ENCODE measurements at places on chromosomes 6 and 20.

DNA sequence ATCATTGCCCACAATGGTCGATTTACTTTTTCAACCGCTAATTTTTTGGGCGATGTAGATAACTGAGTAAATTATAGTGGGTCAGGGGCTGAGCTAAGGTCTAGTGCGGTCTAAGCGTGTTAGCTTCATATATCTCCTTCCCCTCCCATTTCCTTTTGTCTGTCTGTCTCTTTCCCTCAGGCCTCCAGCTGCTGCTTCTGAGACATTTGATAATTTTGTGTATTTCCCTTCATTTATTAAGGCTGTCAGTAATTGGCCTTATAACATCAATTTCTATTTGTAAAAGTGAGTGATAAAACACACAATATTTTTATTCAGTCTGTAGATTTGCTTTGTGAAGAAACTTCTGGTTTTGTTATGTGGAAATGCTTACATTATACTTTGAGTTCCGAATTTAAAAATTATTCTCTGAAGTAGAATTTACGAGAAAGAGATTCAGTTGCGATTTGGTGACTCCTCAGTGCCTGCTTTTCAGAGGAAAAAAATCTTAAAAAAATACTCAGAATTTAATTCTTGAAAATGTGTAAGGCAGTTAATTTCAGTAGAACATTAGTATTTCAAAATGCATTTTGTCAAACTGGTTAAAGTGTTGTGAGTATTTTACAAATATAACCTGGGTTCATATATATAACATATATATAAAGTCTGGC lies 1.4 kb downstream of the TMEM170B start:
- DNase-seq, result no peak

- DNase-seq, result peak; percentile 42
Observed at GRCh38 chr6:108544606-108545005, 16.1 kb upstream of the FOXO3 start.

- peak; percentile 44 for DNase-seq
Observed at GRCh38 chr6:30172681-30173080, 9.3 kb downstream of the TRIM15 start.

GRCh38 chr20:43536041-43536816 lies 22.6 kb upstream of the SGK2 start:
- no peak for DNase-seq

GRCh38 chr6:46583721-46584120 lies 68.9 kb downstream of the CYP39A1 start:
- DNase-seq, result no peak

DNA sequence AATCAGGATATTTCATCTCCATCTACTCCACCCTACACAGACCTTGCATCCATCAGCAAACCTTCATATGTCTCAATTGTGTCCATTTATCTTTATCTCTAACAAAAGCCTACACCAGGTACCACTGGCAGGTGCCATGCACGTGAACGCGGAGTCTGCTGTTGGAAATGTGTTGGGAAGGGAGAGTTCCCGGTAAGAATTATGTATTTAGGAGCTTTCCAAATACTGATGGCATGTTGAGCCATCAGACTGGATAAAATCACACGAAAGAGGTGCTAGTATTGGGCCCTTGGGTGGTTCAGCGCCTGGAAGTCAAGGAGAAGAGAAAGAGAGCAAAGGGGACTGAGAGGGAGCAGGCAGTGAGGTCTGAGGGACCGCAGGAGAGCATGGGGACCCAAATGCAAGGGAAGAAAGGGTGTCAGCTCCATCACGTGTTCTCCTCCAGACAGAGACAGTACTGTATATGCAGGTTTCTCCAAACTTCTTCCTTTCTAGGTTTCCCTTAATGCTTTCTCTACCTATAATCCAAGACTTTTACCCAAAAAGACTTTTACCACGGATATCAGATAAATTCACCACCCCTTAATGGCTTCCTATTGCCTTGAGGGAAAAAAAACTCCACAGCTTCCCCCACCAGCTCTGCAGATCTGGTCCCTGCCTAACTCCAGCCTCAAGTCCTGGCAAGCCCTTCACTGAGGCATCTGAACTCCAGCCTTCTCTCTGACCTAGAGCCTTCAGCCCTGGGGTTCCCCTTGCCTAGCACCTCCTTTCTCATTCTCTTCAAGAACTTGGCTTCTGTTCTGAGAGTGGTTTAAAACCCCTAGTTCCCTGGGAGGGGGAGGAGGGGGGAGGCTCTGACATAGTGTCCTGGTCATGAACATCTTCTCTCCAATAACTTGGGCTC lies 4.8 kb upstream of the ZNF217 start:
- no peak for DNase-seq

DNA sequence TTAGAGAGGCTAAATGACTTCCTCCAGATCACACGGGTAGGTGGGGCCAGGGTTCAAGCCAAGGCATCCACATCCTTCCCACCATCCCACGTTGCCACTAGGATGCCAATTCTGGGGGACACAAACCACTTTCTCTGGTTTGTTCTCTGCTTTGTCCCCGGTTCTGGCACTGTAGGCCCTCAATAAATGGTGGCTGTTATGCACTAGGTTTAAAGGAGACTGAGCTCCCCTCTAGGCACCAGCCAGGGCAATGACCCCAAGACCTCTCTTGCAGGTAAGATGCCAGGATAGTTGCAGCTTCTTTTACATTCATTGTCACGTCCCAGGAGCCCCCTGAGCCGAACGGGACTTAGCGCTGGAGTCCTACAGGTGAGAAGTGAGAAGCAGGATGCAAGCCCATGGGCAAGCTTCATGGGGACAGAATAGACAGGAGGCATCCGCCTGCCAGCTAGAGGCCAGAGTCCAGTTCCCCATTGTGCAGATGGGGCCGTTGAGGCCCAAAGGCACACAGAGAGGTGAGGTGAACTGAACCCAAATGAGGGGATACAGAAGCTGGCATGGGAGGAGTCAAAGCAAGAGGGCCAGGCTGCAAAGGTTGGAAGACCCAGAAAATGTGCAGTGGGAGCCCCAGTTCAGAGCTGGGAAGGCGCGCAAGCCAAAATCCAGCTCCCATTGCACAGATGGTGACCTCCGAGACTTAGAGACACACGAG lies 677 bp downstream of the PXMP4 start:
- DNase-seq, result no peak

DNA sequence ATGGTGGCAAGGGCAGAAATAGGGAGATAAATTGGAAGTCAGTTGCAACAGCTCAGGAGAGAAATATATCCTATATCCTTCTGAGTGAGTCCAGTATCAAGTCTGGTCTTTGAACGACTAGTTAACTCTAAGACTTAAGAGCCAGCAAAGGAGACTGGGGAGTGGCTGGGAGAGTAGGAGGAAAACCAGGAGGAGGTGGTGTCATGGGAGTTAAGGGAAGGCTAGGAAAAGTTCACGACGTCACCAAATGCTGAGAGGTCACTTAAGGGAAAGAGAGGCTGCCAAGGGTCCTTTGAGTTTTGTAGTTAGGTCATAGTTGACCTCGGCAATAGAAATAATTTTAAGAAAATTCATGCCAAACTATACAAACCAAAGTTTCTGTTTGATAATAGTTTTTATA lies 25.1 kb downstream of the ACOT13 start:
- no peak for DNase-seq

- peak; percentile 22 for DNase-seq
Observed at GRCh38 chr6:104653781-104654180, 205.9 kb downstream of the HACE1 start.

DNA sequence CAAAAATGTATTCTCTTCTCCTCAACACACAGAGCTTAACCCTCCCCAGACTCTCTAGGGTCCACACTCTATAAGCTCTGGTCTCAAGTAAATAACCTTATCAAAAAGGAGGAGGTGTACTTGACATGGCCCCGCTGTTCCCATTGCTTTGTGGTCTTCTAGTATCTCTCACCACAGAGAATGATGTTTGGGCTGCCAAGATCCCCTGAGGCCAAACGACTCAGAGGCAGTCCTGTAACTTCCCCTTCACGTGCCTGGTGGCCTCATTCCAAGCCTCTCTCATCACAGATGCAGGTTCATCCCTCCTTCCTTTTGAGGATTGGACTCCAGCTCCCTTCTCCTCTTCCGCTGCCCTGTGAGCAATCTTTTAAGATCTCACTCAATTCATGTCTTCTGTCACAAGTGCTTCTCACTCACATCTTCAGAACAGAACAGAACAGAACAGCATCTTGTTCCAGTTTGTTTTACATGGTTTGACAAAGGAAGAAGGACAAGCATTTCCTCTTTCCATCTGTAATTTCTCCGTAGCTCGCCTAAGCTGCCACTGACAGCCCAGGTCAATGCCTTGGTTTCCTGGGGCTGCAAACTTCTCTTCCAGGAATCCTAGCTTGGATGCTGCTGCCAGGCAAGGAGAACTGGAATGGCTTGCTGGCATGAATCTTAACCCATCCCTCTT lies 541.5 kb downstream of the CD83 start:
- DNase-seq, result peak; percentile 89

DNA sequence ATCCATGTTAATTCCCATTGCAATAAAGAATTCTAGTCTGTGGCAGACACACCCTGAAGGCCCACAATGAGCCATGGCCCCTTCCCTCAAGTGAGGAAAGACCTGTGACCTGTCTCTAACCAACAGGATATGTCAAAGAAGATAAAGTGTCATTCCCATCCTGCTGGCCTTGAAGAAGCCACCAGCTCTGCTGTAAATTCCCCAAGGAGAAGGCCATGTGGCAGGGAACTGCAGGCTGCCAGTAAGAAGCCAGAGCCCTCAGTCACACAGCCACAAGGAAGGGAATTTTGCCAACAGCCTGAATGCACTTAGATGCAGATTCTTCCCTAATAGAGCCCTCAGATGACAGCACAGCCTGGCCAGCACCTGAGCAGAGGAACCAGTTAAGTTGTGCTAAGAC lies 24.8 kb downstream of the VIP start:
- no peak for DNase-seq
